NCI-H1105 treated with DMSO at 0.1 percent for 48 hours (cell line): ENCODE measurements at places on chromosomes 16 and 17.

DNA sequence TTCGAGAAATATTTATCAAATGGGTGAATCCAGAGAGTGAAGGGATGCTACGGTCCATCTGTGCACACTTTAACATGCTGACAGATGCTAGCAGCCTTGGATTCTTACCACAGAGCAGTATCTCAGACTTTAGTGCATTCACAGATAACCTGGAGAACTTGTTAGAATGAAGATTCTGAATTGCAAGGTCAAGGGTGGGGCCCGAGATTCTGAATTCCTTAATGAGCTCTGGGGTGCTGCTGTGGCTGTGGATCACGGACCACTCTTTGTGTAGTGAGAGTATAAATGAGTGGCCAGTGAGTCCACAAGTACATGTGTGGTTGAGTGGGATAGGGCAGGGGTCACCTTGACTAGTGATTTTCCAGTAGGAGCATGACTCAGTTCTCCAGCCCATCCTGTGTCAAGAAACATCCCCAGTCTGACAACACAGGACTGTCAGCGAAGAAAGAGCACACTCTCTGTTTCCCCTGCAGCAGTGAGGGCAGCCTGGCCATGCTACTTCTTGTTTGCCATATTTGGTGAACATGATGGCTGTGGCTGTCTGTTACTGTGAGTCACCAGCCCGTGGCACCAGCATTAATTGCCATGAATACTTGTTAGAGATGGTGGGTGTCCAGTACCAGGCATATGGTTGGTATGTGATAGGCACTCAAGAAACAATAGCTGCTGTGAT is 13.0 kb upstream of the SALL1 start:
- DNase-seq: no peak

DNA sequence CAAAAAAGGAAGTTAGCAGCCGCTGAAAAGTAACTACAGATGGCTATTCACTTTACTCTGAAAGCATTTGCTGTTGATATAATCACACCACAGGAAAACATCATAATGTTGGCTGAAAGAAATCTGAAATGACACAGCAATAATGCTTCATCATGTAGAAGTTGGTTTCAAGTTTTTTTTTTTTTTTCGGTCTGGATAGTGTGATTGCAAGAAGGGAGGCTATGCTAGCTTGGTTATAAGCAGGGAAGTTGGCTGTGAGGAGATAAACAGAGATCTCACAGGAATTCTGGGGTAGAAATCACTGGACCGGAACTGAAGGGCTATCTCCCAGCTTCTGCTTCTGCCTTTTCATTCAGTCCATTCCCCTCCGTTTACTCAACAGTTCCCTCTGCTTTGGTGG is 57.9 kb downstream of the MYO1D start:
- no peak for DNase-seq

DNA sequence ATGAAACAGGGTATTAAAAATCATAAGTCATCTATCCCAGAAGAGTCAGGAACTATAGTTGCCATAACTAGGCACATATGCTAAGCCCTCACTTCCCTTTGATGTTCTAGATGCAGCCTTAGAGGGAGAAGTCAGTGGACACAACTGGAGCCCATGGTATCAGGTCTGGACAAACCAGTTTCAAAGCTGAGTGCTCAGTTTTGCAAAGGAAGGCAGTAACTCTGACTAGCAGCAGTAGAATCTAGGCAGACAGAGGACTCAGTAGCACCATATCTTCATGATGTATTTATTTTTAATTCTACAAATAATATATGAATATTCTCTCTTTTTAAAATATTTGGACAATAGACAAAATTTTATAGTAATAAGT is 11.7 kb upstream of the FAM20A start:
- DNase-seq: no peak

GRCh38 chr17:80811181-80812105 is 180.2 kb upstream of the CHMP6 start:
- DNase-seq: no peak

DNA sequence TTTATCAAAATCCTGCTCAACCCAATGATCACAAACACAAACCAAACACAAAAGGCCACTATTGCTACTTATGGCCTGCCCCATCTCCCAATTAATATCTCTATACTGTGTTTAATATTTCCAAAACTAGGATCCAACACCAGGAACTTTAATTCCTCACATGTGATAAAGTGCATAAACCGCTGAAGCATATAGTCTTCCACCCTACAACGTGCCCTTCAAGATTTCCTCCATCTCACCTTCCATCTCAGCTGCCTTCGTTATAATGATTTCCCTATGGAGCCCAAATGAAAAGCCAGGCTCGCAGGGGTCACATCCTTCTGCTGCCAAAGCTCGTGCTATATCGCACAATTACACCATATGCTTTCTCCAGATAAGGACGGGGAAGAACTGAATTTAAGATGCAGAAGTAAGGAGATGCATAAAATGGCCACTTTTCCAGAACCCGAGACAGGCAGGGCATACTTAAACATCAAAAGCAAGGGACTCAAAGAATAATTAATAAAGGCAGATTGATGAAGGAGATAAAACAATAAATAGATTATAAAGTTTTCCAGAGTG is 1.8 kb downstream of the MYH10 start:
- DNase-seq: peak; percentile 38

DNA sequence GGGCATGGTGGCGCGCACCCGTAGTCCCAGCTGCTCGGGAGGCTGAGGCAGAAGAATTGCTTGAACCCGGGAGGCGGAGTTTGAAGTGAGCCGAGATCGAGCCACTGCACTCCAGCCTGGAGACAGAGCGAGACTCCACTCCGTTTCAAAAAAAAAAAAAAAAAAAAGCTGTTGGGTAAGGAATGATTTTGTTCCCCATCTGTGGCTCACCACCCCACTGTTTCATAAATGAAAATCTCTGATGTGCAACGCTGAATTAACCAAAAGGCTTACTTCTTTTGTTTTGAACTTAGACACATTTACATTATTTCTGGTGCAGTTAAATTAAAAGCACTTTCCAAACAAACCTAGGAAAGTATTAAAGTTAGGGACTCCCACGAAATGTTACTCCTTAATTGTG is 1.2 kb upstream of the METTL9 start:
- DNase-seq: no peak

- no peak for DNase-seq
Measured at GRCh38 chr17:10211666-10212065, 13.3 kb upstream of the GAS7 start.

DNA sequence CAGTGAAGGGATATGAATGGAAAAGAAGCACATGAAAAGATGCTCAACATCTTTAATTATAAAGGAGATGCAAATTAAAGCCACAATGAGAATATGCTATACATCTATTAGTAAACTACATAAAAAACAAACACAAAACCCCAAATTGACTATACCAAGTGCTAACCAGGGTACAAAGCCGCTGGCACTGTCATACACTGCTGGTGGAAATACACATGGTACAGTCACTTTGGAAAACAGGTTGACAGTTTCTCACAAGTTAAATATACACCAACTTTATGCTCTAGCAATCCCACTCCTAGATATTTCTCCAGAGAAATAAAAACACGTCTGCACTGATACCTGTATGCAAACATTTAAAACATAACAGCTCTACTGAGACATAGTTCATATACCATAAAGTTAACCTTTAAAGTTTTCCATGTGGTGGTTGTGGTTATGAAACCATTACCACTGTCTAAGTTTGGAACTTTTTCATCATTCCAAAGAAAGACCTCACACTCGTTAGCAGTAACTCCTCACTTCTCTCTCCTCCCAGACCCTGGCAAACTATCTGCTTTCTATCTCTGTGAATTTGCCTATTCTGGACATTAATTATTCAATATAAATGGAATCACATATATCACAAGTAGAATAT is 42.7 kb downstream of the ADGRG5 start:
- no peak for DNase-seq
